ENCODE measurements at places on chromosomes 3 and 15. TPM values are rescaled to one million over a fixed set of nuclear protein-coding genes. Genes with fewer than 3 reads are reported as not detected.

The TRIM42 gene
- not detected for polyA plus RNA-seq

- DNase-seq, result no peak
Observed at GRCh38 chr15:31342781-31343626, 16.4 kb downstream of the KLF13 start.

The UTS2B gene
- 0.34 TPM for polyA plus RNA-seq

The TUSC7 gene
- polyA plus RNA-seq, result not detected

The SHF gene
- polyA plus RNA-seq, result 13.4 TPM

DNA sequence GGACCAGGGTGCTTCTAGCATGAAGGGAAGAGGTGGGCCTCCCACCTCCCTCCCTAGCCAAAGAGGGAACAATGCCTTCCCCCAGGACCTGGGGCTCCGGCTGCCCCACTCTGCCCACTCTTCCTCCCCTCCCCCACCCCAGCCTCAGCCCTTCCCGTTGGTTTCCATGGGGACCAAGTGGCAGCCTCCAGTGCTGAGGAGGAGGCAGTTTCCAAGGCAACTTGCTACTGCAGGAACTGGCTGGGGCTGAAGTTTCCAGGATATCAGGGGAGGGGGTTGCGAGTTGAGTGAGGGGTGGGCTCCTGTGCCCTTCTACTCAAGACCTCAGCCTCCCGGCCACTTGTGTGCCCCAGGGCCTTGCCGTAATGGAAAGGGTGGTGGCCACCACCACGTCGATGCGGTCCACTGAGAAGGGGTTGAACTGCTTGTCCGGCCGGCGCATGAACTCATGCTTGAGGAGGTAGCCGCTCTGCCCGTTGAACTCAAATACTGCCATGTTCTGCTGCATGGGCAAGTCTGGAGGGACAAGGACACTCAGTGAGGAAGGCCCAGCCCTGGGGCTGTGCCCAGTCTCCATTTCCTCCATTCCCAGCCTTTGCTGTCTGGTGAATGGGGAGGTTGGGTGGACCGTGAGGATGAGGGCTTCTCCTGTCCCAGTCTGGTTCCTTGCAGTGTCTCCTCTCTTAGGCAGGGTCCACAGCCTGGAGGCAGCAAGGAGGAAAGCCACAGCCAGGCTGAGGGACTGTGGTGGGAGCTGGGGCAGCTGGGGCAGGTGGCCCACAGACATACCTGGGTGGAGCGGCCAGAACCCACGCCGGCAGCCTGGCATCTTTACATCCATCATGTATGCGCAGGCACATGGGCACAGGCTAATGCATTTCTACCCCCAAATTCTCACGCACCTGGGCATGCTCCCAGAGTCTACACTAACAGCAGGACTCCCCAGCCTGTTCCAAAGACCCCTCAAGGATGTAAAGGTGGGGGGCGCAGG is 11.3 kb upstream of the ANKRD63 start:
- no peak for DNase-seq

DNA sequence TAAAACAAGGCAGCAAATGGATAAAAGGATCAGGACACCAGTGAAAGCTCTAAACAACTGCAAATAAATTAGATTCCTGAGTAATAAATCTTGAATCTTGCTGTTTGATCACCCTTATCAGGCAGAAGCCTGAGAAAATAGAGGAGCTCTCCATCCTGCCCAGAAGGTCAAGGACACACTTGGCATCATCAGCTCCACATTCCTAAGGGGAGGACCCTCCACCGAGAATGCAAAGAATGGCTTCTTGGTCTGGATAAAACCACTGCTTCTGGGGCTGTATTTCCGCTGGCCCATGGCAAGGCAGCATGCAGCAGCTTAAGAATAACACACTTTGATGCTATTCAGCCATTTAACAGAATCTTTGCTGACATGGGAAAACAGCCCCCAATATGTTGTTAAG is 108.9 kb upstream of the TSC22D2 start:
- no peak for DNase-seq

DNA sequence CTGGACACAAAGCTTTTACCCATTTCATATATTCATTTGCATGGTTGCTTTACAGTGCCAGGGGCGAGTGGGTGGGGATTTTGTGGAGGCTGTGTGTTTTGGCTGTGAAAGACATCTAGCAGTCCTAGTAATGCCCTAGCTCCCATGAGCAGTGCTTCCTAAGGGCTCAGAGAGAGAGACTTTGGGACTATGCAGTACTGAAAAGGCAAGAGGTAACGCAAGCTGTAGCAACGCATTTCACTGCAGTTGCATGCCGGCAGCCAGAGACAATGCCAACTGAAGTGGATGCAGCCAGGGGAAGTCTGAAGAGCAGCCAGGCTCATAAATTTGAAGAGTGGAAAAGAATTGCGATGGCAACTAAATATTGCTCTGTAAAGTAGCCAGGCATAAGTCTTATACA is 27.4 kb upstream of the ATP10A start:
- DNase-seq, result no peak

The UNC13C gene
- 0.04 TPM for polyA plus RNA-seq

The KIF23 gene
- polyA plus RNA-seq, result 0.79 TPM

DNA sequence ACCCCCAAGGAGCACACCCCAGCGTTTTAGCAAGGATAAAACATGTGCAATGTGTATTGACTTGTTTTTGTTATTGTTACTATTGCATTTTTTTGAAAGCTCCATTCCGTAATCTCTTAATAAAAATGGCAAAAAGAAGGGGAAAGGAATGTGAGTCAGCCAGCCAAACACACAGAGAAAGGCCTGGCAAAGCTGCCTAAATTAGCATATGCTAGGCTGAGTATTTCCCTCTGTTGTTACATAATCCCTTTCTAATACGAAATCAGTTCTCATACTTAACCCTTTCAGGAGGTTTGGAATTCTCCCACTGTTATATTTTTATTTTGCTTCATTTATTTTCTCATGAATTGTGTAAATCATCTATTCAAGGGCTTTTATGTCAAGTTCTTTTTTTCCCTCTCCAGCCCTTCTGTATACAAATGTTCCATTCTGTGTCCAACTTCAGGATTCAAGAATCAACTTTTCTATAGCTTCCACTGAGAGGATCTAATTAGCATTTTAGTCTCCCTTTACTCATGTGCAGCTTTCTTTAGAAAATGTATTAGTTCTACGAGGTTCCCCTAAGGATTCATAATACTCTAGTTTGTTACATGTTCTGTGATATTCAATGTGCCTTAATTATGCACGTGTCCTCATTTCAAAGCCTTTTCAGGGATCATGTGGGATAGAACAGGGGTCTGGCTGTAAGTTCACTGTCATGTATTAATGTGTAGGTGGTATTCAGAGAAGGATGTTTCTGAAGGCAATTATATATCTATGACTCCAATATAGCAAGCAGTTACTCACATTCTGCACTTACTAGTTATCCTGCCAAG is 9.2 kb downstream of the CADM2 start:
- no peak for DNase-seq

The REC114 gene
- not detected for polyA plus RNA-seq
